Stimulated activated CD8-positive, alpha-beta memory T cell treated with anti-CD3 and anti-CD28 coated beads, Interleukin-7, amount 100 ng/mL, for 48 hours (primary cell): ENCODE measurements at places on chromosomes 2 and 18.

GRCh38 chr18:12291161-12291560 lies 16.9 kb upstream of the TUBB6 start:
- DNase-seq, result no peak

DNA sequence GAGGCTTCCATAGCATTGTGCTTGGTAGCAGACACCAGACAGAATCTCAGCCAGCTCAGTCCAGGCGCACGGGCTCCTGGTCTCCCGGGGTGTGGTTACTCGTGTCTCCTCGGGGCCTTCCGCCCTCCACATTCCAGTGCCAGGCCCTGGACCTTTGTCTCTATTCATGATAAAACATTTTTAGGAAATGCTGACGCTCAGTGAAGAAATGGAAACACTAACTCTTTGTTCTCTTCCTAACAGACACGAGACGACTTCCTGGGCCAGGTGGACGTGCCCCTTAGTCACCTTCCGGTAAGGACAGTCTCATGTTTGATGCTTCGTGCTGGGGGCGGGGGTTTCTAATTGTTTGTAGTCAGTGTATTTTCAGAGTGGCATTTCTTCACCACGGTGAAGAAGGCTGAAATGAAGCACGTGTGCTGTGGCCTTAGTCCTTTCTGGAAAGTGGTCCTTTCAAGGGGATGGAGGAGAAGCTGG lies 271.8 kb downstream of the NEDD4L start:
- no peak for DNase-seq

- no peak for DNase-seq
Measured at GRCh38 chr2:215862351-215862771, 151.0 kb downstream of the MREG start.

DNA sequence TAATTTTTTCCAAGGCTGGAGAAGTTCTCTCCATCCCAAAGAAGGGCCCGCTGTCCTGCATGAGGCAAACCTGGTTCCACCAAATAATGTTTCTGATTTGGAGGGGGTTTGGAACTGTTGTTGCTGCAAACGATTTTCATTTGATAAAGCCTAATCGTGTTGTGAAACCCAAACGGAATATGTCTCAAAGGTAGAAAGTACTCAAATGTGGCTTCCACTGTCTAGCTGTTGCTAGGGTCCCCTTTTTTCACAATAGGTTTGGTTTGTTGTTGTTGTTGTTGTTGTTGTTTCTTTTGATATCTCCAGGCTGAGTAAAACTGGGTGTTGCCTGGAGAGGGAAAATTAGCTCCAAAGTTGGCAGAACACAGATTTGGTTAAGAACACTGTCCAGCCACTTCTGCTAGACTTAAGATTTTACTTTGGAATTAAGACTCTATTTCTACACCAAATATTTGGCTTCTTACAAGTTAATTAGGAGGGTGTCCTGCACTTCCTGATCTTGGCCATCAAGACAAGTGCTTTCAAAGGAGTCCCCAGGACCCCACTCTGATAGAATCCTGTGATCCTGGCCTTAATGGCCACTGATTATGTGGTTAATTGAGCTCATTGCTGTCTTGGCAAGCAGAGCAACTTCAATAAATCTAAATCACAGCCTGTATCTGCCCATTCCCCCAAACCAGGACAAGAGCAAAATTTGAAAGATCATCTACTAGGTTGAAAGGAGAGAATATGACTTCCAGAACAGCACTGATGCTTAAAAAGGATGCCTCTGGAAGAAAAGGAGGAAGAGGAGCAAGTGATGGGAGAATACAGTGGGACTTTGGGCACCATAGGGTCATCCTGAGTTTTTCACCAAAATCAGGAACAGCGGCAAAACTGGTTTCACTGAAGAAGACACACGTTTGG lies 3.3 kb upstream of the HOXD13 start:
- no peak for DNase-seq

DNA sequence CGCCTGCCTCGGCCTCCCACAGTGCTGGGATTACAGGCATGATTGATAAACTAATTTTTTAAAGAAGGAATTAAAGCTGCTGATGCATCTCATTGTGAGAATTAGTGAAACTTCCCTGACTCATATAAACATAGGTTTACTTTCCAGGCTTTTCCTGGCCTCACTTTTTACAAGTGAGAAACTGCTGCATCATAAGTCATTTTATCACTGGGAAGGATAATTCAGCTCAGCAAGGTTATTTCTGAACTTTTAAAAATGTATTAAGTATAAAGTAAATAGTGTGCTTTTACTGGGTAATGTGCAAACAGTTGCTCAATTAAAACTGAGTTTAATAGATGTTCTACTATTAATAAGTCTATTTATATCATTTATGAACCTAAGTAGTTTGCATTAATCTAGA lies 1130.3 kb upstream of the CDH2 start:
- no peak for DNase-seq
